ENCODE measurements at places on chromosomes 2 and 18. TPM values are rescaled to one million over a fixed set of nuclear protein-coding genes. Genes with fewer than 3 reads are reported as not detected.

CHST10 gene
- total RNA-seq: 8.1 TPM

KHK gene
- total RNA-seq: not detected

UPP2 gene
- total RNA-seq: not detected

AGXT gene
- not detected for total RNA-seq

SCTR gene
- not detected for total RNA-seq

CCDC141 gene
- not detected for total RNA-seq

MXD1 gene
- total RNA-seq: 4.5 TPM

C2orf80 gene
- total RNA-seq: not detected

SPAG16 gene
- total RNA-seq: 9.1 TPM

VWA3B gene
- not detected for total RNA-seq

TMEM200C gene
- not detected for total RNA-seq

PROC gene
- not detected for total RNA-seq

STARD6 gene
- not detected for total RNA-seq

RHBDD1 gene
- total RNA-seq: 7.0 TPM

ZNF521 gene
- 1.8 TPM for total RNA-seq

COL4A3 gene
- total RNA-seq: 3.1 TPM

CYP27C1 gene
- total RNA-seq: 0.36 TPM

KIAA2012 gene
- not detected for total RNA-seq

CMPK2 gene
- total RNA-seq: 3.6 TPM
